Brain (organoid and tissue), 16 donors: ENCODE measurements at places on chromosomes 7 and 10.

DNA sequence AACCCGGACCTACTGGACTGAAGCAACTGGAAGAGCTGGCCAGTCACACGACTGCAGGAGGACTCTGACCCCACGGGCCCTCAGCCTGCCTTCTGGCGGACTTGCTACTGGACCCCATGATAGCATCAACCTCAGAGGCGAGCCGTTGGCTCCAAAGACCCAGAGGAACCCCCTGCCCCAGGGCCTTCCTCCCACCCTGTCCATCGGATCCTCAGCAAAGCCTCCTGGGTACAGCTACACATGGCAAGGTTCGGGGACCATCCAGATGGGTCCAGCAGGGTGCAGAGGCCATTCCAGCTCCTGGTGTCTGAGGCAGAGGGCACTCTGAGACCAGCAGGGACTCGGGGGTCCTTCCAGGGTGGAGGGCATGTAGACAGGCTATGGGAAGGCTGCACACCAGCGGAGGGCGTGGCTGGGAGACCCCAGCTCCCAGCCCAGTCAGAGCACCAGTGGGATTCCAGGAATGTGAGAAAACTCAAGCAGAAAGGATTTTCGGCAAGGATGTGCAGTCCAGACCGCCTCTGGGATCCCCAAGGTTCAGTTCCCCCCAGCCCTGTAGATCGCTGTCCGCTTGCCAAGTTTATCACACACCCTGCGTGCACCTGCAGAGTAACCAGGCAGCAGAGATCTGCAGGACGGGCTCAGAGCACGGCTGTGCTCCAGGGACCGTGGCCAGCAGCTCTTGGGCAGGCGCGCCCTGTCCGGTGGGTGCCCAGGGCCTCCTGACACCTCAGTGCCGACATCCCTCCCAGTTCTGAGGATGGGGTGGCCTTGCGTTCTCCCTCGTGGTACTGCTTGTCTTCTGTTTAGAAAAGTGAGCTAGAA lies 89.8 kb upstream of the PPP2R2D start:
- no peak for DNase-seq

DNA sequence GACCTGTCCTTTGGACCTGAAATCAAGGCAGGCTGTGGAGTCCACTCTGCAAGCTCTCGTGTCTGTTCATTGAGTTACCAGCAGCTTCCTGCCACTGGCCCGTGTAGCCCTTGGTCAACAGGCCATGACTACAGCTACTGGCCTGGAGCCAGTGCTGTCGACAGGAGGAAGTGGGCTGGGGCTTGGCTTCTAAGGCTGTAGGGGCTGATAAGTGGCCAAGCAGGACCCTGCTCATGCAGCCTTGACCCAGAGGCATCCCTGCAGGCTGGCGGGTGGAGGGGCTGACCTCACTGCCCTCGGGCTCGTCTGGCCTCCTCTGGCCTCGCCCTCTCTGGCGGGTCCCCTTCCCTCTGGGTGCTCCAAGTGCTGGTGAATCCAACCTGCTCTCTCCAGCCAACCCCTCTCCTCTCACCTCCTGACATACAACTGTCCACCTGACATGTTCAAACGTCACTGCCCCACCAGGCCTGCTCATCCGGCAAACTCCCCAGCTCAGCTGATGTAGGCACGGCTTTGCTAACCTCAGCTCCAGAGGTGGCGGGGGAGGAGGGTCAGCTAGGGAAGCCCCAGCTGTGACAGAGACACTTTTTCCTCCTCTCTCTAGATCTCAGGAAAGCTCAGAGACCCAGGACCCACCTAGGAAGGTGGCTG lies 188.6 kb upstream of the LYZL2 start:
- no peak for DNase-seq

- no peak for DNase-seq
Measured at GRCh38 chr7:159192013-159192412, 47.3 kb upstream of the VIPR2 start.

GRCh38 chr10:119205894-119206602 lies 1.3 kb upstream of the GRK5 start:
- DNase-seq, result no peak

DNA sequence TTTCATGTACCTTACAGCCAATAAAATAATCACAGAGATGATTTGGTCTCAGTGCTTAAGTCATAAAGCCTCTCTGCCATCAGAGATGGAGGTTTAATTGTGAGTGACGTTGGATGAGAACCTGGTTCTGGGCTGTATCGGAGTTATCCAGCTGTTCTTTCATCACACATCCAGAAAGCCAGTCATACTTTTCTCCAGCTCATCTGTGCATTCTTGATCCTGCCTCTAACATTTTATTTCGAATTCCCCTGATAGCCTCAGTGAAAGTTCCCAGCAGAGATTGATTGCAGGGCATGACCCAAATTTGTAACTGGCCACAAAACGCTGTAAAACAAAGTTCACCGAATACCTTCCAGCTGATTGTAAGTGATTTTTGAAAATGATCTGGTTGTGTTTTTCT lies 212.6 kb upstream of the HABP2 start:
- DNase-seq, result no peak

DNA sequence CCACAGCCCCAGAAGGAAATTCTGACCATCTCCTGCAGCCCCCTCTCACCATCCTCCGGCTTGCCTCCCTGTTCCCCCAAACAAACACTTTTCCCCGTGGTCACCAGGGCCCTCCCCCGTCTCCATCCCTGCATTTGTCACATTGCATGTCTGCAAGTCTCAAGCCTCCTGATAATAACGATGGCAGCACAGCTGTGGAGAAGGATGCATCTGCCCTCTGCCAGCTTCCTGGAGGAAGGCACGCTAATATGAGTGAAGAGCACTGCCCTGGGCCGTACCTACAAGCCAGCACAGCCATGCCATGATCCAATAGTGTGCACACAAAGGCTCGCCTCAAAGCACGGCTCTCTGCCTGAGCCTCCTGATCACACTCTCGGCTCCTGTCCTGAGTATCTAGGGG lies 98.5 kb downstream of the SLIT1 start:
- DNase-seq, result no peak

DNA sequence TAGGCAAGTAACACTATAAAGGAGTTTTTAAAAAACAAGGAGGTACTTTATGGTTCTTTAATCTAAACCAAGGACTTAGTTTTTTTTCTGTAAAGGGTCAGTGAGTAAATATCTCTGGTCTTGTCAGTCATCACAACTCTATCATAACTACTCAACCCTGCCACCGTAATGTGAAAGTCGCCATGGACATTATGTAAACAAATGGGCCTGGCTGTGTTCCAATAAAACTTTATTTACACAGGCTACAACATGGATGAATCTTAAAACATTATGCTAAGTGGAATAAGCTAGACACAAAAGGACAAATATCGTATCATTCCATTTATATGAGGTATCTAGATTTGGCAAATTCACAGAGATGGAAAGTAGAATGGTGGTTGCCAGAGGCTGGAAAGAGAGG lies 60.8 kb upstream of the SP4 start:
- DNase-seq, result peak; percentile 47

GRCh38 chr10:49735161-49735560 lies 27.0 kb downstream of the OGDHL start:
- no peak for DNase-seq

DNA sequence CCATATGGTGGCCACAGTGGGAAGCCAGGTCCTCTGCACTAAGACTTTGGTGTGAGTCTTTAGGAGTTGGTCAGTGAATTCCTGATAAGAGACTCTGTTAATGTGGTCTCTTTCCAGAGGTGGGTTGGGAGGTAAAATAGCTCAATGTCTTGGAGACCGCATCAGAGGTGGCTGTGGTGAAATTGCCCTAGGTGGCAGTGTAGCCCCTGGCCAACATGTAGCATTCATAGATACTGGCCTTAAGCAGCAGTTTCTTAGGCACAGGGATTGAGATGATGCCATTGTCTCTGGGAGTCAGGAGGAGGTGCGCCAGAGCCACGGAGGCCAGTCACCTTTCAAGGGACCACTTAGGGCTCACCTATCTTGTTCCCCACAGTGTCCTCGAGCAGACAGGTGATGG lies 202.8 kb downstream of the CREB5 start:
- no peak for DNase-seq

GRCh38 chr10:118107040-118107439 lies 60.3 kb upstream of the RAB11FIP2 start:
- no peak for DNase-seq

GRCh38 chr7:101180130-101180755 lies at the start of gene NAT16:
NAT16 (minus strand) TSS chr7:101180293; CDS start chr7:101174807, 5,486 bp downstream.
- DNase-seq, result peak; percentile 60

DNA sequence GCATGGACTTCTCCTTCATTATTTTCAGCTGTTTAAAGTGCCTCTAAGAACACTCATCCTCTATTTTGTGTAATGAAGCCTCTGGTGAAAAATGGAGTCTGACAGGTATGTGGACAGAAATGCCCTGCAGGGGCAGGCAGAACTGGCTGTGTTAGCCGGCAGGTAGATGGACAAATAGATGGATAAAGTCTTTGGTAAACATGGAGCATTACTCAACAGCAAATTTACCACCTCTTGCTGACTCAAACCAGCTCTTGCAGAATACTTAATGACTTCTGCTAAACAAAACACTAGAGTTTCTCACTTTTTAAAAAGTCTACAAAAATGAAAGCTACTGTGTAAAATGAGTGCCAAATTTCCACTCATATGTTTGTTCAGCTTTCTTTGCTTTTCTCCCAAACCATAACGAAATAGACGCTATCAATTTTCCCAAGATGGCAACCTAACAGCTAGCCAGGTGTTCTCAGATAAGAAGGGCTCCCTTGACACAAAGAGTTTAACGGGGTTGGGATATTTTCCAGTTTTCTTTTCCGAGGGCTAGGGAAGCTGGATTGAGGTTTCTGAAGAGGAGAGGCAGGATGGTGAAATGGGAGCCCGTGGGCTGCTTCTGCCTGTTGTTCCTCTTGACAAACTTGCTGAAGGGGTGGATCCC lies 71.9 kb upstream of the HABP2 start:
- DNase-seq, result no peak

DNA sequence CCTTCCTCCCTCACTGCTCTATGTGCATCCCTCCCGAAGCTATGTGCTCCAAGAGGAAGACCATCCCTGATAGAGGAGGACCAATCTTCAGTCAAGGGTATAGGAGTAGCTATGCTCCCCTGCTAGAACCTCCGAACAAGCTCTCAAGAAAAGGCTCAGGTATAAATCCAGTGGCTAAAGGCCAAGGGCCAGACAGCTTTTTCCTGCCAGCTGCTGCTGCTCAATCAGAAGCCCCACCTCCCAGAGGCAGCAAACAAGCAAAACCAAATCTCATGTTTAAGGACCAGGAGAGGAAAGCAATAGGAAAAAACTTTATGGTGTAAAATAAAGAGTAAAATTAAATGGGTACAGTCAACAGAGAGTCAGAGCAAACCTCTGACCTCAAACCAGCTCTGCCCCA lies 187.2 kb downstream of the FGFR2 start:
- DNase-seq, result no peak

DNA sequence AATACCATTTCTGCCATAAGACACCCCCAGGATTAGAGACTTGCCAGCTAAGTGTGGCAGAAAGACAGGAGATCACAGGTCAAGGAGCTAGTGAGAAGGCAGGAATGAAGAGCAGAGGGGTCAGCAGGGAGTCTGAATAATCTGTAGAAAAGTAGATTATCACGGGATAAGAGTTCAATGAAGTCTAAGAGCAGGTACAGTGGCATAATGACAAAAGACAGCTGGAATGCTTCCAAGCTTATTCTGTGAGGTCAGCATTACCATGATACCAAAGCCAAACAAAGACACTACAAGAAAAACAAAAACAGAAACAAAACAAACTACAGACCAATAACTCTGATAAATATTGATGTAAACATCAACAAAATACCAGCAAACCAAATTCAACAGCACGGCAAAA lies 20.8 kb downstream of the PILRA start:
- DNase-seq, result no peak

DNA sequence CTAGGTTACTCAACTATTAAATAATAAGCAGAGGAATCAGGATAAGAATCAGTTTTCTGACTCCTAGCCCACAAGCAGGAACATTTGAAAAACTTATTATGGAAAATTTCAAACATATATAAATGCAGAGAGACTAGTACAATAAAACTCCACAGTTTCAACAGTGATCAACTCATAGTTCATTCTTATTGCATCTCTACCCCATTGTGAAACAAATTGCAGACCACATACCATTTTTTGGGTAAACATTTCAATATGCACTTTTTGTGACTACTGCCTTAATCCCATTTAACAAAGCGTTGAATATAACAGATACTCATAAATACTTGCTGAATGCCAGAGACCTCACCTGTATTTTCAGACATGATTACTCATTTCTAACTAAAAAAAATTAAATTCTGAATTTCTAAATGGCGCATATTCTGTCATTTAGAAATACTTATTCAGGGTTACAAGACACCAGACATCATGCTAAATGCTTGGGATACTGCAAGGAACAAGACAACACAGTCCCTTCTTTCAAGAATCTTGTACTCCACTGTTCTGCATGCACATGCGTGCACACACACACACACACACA lies 11.4 kb downstream of the CDK6 start:
- peak; percentile 23 for DNase-seq

GRCh38 chr7:46886669-46887374 lies 695.1 kb downstream of the TNS3 start:
- no peak for DNase-seq

GRCh38 chr7:34163956-34164355 lies 258.6 kb downstream of the BMPER start:
- no peak for DNase-seq

- no peak for DNase-seq
Measured at GRCh38 chr10:132394201-132394811, 2.7 kb upstream of the PWWP2B start.

DNA sequence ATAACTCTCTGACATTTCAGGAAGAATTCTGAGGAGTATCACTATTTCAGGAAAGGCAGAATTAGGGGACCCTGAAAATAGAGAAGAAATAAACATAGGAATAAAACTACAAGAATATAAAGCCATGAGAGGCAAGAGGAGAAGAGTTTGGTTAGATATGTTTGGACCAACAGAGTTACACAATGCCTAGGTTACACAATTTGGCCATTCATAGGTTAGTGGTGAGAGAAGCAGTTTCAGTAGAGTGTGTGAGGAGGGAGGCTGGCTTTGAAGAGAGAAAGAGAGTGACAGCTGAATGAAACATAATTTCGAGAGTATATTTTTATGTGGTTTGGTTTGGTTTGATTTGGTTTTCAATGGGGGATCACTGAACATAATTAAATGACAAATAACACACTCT lies 783.2 kb upstream of the LRRN3 start:
- no peak for DNase-seq
